ENCODE measurements at places on chromosomes 11 and 22.

GRCh38 chr11:13762718-13763117 lies 94.2 kb downstream of the FAR1 start:
- H3K4me3 ChIP-seq = no peak overlapping the region
- DNase-seq = no peak
- no peaks in the 10 kb centered on the region for H3K4me1 ChIP-seq
- H3K27ac ChIP-seq = no peak overlapping the region

DNA sequence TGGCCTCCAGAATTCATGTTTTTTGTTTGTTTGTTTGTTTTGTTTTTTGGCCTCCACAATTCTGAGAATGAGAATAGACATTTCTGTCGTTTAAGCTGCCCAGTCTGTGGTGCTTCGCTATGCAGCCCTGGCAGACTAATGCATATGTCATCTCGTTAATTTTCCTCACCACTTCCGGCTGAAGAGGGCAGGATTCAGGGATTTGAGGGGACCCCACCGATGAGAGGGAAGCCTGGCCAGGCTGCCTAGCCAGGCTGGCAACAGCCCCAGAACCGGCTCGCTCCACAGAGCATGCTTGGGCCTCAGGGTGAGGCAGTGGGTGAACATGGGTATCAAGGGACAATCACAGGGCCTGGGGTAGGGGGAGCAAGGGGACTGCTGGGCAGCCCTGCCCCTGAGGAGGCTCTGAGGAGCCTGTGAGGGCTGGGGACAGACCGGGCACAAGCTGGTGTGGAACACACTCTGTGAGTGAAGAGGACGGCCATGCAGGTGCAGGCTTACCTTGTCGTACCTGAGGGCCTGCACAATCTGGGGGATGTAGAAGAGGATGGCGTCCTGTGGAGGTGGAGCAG lies 47.8 kb upstream of the SERPIND1 start:
- H3K4me1 ChIP-seq = no peaks in the 10 kb centered on the region
- H3K27me3 ChIP-seq = no peaks in the 10 kb centered on the region

DNA sequence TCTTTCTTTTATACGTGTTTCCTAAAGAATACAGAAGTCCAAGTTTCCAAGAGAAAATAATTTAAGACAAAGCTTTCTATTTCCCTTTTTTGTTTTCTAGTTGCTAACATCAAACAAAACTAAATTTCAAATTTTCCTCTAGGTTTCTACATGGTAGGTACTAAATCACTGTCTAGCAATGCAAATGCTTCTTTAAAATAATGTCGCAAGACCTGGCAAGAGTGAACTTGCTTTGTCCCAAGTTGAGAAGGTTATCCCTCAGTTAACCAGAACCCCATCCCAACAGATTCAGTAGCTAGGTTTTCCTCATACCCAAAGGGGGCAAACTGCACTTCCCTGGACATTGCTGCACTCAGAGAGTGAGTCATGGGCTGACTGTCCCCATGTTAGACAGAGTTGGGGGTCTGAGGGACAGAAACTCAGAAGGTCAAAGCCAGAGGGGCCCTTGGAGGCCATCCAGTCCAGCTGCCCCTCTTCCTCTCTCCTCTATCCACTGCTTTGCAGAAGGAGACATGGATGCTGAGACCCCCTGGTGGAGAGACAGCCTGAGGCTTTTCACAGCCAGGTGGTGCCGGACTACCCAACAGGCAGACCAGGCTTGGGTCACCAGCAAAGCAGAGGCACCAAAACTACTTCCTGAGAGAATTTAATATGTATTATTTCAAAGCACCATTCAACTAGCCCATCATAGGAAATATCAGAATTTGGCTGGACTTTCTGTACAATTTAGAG lies 23.1 kb downstream of the OR2AT4 start:
- H3K27me3 ChIP-seq = no peaks in the 10 kb centered on the region
- no peak overlapping the region for H3K27ac ChIP-seq
- H3K4me3 ChIP-seq = no peak overlapping the region
- H3K4me1 ChIP-seq = no peaks in the 10 kb centered on the region
- DNase-seq = no peak

GRCh38 chr22:17137861-17138425 lies 16.8 kb upstream of the TMEM121B start:
- no peaks in the 10 kb centered on the region for H3K27me3 ChIP-seq
- peak; percentile 48 for DNase-seq
- no peak overlapping the region for H3K4me3 ChIP-seq
- peaks cover 11% of the 10 kb centered on the region for H3K36me3 ChIP-seq
- no peak overlapping the region for H3K27ac ChIP-seq
- H3K4me1 ChIP-seq = no peaks in the 10 kb centered on the region

DNA sequence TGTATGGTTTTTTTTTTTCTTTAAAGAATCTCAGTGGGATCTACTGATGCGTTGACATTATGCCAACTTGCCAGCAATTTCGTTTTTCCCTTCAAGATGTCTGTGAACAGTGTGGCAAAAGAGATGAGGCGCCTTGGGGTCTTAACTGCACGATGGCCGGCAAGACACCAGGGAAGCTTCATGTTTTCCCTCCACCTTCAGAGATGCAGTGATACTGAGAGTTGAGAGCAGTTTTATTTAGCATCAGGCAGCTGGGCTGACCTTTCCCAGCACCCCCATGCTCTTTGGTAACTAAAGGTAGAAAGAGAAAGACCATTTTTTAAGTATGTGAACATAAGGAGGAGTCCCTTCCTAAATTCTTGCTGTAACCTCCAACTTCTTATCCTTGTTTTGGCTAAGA lies 11.7 kb upstream of the GRIK4 start:
- no peak overlapping the region for H3K27ac ChIP-seq
- no peaks in the 10 kb centered on the region for H3K4me1 ChIP-seq
- DNase-seq = no peak
- H3K36me3 ChIP-seq = no peaks in the 10 kb centered on the region
- no peak overlapping the region for H3K4me3 ChIP-seq

- no peak overlapping the region for H3K4me3 ChIP-seq
- H3K27me3 ChIP-seq = peaks cover 7% of the 10 kb centered on the region
- H3K27ac ChIP-seq = no peak overlapping the region
- H3K36me3 ChIP-seq = no peaks in the 10 kb centered on the region
- no peak for DNase-seq
Observed at GRCh38 chr22:36881504-36882245, 20.9 kb downstream of the NCF4 start.

DNA sequence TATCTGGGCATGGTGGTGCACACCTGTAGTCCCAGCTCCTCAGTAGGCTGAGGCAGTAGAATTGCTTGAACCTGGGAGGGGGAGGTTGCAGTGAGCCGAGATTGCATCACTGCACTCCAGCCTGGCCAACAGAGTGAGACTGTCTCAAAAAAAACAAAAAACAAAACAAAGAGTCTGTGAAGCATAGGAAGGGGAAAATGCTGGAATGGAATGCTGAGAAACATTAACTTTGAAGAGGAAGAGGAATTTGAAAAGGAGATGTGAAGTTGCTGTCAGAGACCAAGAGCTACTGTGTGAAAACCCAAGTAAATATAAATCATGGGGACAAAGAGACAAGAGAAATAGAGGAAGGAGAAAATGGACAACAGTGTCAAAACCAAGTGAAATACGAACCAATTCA lies 455.1 kb upstream of the ARHGAP42 start:
- no peaks in the 10 kb centered on the region for H3K27me3 ChIP-seq
- H3K36me3 ChIP-seq = no peaks in the 10 kb centered on the region
- no peak for DNase-seq
- no peaks in the 10 kb centered on the region for H3K4me1 ChIP-seq
- H3K4me3 ChIP-seq = no peak overlapping the region
- no peak overlapping the region for H3K27ac ChIP-seq

DNA sequence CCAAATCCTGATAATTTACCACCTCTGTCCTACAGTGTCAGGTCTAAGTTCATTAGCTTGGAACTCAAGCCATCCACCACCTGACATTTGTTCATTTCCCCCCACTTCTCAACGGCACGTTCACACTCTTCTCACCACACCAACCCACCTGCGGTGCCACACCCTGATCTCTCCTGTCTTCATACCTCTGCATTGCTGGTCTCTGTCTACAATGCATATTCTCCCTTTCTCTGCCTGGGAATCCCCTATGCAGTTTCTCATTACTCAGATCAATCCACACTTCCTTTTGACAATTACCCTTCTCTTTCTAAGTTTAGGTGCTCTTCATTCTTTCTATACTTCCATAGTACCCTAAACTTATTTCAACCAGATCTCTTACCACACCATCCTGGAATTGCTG lies 20.4 kb upstream of the EMSY start:
- no peaks in the 10 kb centered on the region for H3K27me3 ChIP-seq
- no peak for DNase-seq
- no peak overlapping the region for H3K27ac ChIP-seq

GRCh38 chr22:28791841-28792490 lies 8.4 kb downstream of the XBP1 start:
- peaks cover 36% of the 10 kb centered on the region for H3K4me1 ChIP-seq
- peaks cover 54% of the 10 kb centered on the region for H3K36me3 ChIP-seq
- H3K4me3 ChIP-seq = no peak overlapping the region
- no peak overlapping the region for H3K27ac ChIP-seq
- no peaks in the 10 kb centered on the region for H3K27me3 ChIP-seq
- no peak for DNase-seq

DNA sequence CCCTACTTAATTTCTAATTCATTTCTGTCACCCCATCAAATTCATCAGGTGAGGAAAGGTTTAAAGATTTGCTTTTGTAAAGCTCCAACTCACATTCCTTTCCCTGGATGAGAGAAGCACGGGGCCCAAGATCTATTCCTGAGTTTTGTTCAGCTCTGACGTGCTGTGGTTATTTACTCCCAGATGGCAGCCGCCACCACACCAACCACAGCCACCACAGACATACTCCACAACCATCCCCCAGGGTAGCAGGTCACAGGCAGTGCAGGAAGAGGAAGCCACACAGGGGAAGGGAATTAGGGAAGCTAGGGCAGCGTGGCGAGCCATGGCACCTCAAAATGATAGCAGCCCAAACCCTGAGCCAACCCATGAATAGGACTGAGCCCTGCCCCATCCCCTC lies 63.5 kb upstream of the CSNK2A3 start:
- peak overlapping the region; percentile 66 for H3K27ac ChIP-seq
- no peak for DNase-seq
- H3K27me3 ChIP-seq = no peaks in the 10 kb centered on the region
- no peaks in the 10 kb centered on the region for H3K36me3 ChIP-seq

DNA sequence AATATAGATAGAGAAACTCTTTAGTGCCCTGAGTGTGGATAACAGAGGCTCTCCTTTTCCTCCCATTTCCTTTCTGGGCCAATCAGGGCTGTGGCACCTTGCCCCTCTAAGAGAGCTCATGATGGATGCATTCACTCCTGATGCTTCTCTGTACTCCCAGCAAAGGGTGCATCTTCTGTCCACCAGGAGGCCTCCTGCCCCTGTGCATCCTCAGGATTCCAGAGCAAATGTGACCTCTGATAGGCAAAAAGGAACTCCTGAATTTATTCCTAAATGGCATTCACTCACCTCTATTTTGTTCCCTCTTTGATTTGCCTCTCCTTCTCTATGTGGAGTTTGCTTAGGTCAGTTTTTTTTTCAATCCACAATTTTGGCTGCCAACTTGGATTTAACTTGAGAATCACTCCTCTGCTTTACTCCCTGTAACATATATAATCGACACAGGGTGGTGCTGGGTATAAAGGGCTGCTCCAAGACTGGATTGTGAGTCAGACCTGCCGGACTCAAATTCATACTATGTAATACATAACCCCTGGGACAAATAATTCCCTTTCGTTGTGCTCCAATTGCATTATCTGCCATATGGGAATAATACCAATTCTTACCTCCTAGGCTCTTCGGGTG lies 1.1 kb upstream of the MRGPRX4 start:
- no peaks in the 10 kb centered on the region for H3K4me1 ChIP-seq
- no peaks in the 10 kb centered on the region for H3K27me3 ChIP-seq
- no peaks in the 10 kb centered on the region for H3K36me3 ChIP-seq

DNA sequence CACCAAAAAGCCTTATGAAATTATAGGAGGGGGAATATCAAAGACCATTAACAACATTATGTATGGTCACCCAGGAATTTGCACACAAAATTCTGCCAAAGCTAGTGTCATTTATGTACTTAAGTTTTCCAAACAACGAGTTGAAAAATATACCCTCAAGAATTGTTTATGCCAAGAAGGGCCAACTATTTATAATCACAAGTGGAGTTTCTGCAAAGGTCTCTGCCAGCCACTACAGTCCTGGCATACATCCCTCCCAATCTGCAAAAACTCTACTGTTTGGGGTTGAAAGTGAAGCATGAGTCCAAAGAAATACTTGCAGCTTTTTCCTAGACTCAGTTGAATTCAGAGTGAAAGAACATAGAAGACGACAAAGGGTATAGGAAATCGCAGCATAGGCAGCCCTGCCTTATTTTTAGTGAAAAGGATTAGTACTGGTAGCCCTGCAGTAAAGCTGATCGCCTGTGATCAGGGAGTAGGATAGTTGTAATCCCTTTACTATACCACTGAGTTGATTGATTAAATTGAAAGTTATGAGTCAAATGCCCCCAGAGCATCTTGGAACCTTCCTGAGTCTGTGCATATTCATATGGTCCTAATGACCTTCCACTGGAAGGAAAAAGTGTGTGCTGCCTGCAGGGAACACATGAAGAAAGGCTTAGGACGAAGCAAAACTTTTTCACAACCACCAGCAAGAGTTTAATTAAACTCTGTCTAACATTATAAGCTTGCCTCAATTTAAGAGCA lies 144.0 kb downstream of the SPON1 start:
- no peak overlapping the region for H3K4me3 ChIP-seq
- DNase-seq = no peak
- H3K4me1 ChIP-seq = peaks cover 7% of the 10 kb centered on the region
- no peak overlapping the region for H3K27ac ChIP-seq
- H3K27me3 ChIP-seq = no peaks in the 10 kb centered on the region

DNA sequence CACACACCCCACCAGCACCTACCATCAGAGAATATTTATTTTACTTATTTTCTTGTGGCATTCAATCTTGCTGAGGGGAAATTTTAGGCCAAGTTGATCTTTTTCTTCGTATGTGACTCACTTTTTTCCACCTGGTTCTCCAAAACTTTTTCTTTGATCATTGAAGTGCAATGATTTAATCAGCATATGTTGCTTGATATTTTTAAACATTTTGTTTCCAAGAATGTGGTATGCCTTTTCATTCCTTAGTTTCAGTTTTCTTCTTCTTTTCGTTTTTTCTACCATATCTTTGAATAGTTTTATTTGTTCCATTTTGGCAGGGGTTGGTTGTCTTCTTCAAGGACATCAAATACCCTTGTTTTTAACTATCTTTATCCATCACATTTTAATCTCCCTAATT lies 28.6 kb downstream of the FANCF start:
- H3K27me3 ChIP-seq = no peaks in the 10 kb centered on the region
- no peak overlapping the region for H3K4me3 ChIP-seq
- H3K27ac ChIP-seq = no peak overlapping the region
